BJ (cell line): ENCODE measurements at places on chromosomes 5 and 9.
A peak's percentile ranks its signal among the peaks of the same experiment; 100 is the strongest.

- no peak for DNase-seq
These were observed 41.5 kb upstream of the PPP3R2 start for GRCh38 chr9:101636247-101636646.

DNA sequence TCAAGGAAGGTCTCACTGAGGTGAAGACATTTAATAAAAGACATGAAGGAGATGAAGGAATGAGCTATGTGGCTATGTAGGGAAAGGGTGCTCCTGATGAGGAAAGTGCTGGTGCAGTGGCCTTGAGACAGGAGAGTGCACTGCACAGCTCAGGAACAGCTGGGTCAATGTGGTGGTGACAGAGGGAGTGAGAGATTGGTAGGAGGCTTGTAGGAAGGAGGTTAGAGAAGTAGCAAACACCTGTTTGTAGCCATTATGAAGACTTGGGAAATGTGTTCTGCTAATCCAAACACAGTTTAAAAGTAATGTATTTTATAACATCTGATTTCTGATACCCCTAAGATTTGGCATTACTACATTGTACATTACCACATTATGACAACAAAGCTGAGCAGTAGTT, 115.1 kb upstream of the MTAP start:
- DNase-seq: no peak

GRCh38 chr5:76701298-76701697, 14.6 kb upstream of the F2R start:
- DNase-seq: no peak

DNA sequence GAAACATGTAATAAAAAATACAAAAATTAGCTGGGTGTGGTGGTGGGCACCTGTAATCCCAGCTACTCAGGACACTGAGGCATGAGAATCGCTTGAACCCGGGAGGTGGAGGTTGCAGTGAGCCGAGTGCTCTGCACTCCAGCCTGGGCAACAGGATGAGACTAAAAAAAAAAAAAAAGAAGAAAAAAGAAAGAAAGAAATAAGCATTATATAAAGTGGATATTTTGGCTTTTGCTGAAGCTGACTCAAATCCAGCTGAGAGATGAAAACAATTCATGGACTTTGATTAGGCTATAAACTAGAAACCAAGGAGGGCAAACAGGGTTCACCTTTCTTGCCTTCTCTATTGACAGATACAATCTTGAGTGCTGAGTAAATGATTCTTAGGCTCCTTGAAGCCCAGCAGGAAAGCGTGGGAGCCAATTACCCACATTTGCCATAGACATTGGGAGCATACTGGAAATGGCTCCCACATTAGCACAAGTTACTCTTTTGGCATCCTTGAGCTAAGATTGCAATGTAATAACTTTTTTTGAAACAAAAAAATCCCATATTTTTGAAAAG, 2.4 kb upstream of the BTF3 start:
- no peak for DNase-seq

DNA sequence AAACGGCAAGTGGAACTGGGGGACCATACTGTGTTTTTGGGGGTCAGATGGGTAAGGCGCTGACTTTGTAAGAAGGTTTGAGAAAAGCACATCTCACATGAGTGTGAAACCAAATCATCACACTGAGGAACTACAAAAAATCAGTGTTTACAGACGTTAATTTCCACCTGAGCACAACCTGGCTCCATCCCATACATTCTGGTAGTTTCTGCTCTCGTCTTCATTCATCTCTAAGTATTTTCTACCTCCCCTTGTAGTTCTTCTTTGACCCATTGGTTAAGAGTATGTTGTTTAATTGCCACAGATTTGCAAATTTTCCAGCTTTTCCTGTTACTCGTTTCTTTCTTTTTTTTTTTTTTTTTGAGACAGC, 8.9 kb upstream of the DPP7 start:
- no peak for DNase-seq

DNA sequence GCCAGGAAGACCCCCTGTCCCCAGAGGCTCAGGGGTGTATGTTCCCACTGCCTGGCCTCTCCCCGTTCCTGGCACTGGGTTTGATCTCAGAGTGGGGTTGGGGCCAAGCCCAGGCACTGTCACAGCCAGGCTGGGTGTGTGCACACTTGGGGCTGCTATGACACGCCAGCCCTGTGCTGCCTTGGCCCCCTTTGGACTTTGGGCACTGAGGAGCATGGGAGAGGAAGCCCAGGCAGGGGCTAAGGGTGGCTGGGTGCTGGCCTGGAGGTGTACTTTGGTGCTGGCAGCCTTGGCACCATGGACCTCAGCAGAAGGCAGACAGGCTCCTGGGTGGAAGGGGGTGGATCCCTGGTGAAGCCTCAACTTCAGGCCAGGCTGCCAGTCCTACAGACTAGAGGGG, 223.6 kb upstream of the ISL1 start:
- DNase-seq: no peak

DNA sequence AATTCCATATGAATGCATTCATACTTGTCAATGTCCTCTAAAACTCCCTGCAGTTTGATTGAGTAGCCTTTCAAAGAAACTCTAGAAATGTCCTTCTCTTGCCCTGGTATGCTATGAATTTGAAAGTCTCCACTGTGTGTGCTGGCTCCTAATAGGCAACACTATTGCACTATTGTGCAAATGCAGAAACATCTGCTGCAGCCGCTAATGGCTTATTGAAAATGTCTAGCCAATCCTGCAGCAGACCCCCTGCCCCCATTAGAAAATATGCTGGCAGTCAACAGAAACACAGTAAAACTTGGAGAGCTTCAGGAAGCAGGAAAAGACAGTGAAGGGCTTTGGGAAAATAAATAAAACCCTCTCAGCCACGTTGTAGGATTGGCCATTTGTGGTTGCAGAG, 87.3 kb upstream of the GRAMD2B start:
- no peak for DNase-seq

DNA sequence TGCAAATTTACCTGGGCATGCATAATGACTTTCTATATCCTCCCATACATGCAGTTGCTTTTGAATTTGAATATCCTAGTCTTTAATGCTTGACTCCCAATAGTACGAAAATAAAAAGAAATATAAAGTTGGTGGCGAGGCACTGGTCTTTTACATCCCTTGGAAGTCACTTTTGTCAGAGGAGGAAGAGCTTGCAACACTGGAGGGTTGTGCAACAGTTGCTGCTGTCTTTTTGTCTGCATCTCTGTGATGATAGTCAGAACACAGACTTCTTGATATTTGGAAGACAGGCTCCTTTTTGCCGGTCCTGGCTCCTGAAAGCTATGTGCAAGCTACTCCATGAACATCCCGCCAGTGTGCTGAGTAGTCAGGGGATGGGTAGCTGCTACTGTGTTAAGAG, 16.8 kb upstream of the SGCD start:
- DNase-seq: no peak

DNA sequence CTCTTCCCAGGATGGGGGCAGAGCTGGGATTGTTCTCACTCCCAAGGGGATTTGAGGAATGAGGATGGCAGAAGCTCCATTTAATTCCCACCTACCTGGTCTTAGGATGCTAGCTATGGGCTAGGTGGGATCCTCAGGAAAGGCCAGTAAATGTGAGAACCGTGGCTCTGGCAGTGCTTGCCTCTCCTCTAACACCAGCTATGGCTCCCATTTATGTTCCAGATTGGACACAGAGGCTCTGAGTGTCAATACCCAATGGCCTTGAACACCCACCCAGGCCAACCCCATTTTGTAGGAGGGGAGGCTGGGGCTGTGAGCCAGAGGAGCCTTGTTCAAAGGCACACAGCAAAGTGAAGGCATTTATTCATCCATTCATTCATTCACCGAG, 10.2 kb upstream of the DAB2IP start:
- no peak for DNase-seq

- DNase-seq: no peak
These were observed 149.8 kb upstream of the CDKN2B start for GRCh38 chr9:22158927-22159346.

- DNase-seq: no peak
These were observed 18.4 kb downstream of the F2RL2 start for GRCh38 chr5:76604838-76605237.

DNA sequence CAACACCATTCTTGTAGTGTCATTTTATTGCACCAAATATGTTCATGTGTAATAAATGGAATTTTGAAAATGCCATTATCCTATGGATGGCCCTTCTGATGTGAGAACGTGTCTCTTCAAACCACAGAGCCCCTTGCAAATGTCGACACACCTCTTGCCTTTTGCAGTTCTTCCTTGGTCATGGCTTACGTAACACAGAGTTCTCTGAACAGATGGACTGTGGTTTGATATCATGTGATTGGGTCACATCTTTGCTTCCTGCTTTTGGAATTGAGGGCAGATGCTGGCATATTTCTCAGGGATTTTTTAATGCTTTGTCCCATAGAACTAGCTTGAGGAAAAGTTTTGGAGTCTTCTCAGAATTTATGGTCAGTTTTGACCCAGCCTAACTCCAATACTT, 4.6 kb downstream of the TGFBR1 start:
- peak; percentile 67 for DNase-seq

DNA sequence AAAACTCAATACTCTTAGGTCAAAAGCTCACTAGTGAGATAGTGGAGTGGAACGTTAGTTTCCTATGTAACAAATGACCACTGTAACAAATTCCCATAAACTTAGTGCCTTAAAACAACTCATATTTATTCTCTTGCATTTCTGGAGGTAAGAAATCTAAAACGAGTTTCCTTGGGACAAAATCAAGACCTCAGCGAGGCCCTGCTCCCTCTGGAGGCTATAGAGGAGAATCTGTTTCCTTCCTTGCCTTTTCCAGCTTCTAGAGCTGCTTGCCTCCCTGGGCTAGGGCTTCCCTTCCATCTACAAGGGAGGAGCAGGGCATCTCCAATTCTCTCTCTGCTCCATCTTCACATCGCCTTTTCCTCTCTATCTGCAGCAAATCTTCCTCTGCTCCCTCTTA, 32.0 kb downstream of the SEMA5A start:
- no peak for DNase-seq

DNA sequence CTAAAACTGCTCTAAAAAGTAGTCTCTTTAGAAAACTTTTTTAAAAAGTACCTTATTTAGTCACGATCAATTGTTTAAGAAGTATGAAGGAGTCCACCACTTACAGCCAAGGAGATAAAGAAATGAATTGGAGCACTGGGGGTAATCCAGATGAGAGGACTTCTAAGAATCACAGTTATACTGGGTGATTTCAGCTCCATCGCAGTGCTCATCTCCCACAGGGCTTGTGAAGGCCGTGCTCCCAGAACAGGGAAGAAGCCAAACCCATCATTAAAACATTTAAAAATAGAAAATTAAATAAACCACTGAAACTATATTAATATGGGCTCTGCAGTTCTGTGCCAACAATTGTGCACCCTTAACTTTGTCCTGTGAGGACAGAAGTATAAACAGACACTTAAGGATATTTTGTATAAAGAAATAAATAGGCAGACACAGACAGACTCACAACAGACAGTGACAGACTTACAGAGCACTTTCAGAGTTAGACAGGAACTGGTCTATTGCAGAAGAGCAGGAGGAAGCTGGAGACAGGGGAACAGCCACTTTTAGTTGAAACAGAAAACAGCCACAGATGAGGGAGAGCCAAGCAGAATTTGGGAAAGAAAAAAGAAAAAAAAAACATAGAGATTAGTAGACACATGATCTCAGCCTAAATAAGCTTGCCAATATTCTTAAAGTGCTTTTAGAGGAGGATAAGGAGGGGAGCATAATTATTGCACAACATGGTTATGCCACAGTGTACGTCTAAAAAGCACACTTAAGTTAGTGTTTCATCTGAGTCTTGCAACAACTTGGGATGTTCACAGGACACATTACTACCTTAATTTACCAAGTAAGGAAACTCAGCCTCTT, 81.8 kb downstream of the FBXO38 start:
- no peak for DNase-seq
